ENCODE measurements at places on chromosomes 6 and 20. TPM values are rescaled to one million over a fixed set of nuclear protein-coding genes. Genes with fewer than 3 reads are reported as not detected.

Gene FAM217A
- total RNA-seq, result not detected

Gene OR2H1
- not detected for total RNA-seq

Gene BMP5
- total RNA-seq, result not detected

Gene HTR1E
- not detected for total RNA-seq

Gene FAXC
- total RNA-seq, result 0.56 TPM

Gene ZNF322
- 16.0 TPM for total RNA-seq

Gene BMP2
- 16.6 TPM for total RNA-seq
